Mesenteric fat pad (tissue), 1 donor: ENCODE measurements at places on chromosomes 11 and 22. TPM values are rescaled to one million over a fixed set of nuclear protein-coding genes. Genes with fewer than 3 reads are reported as not detected.

CARD16 gene
- total RNA-seq, result 9.8 TPM

GRCh38 chr11:70505761-70506657 lies 107.7 kb downstream of the CTTN start:
- no peak for DNase-seq

ACRV1 gene
- total RNA-seq, result not detected

DNA sequence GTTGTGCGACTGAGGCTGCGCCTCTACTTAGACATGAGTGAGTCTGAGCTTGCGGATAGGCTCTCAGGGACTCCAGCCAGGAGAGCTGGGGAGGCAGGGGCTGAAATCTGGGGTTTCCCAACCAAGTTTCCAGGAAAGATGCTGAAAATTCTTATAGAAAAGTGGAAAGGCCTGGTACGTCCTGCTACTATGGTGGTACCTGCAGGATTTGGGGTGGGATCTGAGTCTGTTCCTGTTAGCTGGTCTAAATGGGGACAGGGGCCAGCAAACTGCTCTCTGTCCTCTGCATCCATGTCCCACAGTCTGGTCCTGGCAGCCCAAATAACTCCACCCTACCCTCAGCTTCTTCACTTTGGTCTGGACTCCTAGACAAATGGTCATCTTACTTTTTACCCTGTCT lies 86.9 kb downstream of the INSC start:
- no peak for DNase-seq

DNA sequence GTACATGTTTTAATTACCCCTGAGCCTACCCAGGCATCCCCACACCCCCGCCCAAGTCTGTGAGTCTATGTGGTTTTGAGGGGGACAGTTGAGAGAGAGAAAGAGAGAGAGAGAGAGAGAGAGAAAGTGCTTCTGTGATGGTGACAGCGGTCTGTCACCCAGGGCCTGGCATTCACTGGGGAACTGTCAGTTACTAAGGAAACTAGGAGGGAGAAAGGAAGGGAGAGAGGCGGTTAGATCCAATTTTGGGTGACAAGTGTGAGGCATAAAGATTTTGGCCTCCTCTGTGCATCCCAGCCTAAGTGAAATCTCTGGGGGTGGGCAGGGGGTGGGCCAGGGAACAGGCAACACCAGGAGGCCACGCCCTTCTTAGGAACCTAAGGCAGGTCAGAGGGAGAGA lies 498.3 kb downstream of the BUD13 start:
- no peak for DNase-seq

DNA sequence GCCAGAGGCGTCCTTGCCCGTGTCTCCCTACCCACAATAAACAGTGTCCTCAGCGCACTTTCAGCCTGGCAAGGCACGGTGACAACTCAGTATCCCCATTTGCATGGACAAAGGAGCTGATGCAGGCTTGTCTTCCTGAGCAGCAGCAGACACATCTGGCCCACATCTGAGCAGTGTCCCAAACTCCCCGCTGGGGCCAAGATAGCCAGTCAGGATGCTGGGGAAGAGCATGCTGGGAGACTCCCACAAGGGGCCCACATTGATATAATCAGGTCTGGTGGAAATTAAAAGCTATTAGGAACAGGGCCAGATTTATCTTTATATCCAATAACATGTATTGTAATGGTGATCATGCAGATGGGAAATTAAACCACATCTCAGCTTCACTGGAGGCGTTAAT lies 24.7 kb downstream of the DSCAML1 start:
- DNase-seq, result no peak

OVCH2 gene
- not detected for total RNA-seq

ALDH3B1 gene
- 14.6 TPM for total RNA-seq

DNA sequence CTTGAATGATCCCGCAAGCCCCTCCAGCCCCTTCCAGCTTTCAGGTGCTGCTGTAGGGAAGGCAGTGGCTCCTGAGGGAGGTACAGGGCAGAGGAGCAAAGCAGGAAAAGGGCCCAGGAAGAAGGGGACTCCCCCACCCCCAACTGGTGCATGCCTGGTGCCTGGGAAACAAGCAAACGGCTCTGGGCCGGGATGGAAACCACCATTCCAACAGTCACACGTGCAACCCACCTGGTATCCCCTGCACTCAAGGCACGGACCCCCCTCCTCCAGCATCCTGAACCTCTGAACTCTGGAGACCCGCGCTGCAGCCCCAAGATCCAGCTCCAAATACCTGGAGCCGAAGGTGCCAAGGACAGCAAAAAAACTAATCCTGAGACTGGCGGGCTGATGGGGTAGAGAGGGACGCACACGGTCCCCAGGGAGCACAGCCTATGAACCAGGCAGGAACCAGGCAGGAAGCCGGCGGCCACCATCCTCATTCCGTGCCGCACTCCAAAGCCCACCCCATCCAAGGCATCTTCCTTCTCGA lies 537 bp downstream of the SCN4B start:
- DNase-seq, result no peak
